Fibroblast of skin of left quadriceps (primary cell): ENCODE measurements at places on chromosomes 7 and 10.

GRCh38 chr10:107025676-107026075 is 138.8 kb downstream of the SORCS1 start:
- DNase-seq, result no peak

DNA sequence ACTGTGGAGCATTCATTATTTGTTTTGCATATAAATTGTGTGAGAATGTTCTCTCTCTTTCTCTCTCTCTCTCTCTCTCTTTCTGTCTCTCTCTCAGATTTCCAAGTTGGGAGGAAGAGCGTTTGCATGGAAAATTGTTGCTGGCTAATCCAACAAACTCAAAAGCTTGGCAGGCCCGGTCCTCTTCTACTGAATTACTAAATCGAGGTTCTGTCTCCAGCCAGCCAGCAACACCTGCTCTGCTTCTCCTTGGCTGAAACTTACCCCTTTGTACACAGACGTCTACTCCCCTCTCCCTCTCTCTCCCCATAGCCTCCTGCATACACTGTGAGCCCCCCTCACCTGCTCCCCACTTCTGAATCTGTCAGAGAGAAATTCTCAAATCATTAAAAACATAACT is 996.4 kb upstream of the AUTS2 start:
- DNase-seq, result no peak

DNA sequence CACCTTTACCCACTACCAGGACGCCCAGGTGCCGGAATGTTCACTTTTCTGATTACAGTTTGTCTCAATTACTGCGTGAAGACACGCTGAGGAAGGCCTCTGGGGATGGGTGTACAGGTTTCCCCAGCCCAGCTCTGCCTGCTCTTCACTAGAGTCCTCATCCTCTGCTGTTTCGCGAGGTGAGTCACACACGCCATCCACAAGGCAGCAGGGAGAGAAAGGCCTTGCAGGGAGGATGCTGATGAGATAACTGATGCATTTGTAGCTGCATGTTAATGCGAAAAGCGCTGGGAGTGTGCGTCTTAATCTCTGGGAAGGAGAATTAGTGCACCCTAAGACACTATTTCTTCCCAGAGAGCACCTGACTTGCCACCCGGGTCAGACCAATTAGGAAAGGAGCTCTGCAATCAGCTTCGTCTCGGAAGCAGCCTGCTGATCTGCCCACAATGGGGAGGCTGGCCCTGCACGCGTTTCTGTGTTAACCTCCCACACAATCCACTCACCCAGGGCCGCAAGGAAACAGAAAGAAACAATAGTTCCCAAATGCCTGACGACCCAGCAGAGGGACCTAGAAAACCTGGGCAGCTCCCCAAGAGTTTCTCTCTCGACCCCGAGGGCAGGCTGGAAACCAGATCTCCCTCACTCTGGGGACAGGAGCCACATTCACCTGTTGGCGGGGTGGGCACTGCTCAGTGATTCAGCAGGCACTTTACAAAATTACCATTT is 578.7 kb downstream of the GLRX3 start:
- DNase-seq, result no peak

GRCh38 chr10:21888959-21889358 is 114.6 kb downstream of the DNAJC1 start:
- DNase-seq, result no peak

GRCh38 chr7:17870406-17870805 is 69.9 kb downstream of the SNX13 start:
- no peak for DNase-seq

- no peak for DNase-seq
Measured at GRCh38 chr10:70954381-70955176, 66.2 kb upstream of the PCBD1 start.

DNA sequence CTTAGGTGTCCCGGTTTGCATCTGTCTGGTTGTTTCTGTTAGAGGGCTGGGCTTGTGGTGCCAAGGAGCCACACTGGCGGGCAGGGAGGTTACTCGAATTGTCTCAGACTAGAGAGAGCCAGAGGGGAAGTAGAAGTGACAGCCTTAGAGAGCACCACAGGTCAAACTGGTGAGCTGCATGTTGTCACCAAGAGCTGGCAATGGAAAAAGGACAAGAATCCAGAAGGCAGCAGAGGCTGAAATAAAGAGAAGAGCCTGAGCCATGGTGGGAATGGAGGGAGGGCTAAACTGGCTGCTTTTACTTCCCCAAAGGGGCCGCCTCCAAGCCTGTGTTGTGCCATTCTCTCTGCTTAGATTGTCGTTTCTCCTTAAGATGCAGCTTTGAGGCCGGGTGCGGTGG is 31.1 kb upstream of the RHBDD2 start:
- DNase-seq, result no peak

DNA sequence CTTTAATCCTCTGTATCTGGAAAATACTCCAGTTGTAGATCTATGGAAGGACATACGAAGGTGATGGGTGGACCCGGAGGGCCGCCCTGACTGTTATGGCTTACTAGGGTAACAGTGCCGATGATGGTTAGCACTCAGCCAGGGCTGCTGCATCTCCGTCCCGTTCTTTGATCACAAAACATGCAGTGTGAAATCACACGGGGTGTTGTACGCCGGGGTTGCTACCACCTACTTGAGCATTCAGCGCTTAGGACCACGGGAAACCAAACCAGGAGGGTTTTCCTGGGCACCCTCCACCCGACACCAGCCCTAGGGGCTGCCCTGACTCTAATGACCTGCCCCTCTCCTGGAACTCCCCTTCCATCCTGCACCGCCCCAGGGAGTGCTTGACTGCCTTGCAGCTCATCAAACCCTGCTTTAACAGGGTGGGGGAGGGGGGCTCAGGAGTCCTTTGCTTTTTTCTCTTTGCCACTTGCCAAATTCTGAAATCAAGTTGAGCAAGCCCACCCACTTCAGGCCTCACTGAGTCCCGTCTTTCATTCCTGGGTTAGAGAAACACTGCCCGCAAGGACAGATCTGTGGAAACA is 20.4 kb downstream of the ZNF775 start:
- DNase-seq, result no peak

DNA sequence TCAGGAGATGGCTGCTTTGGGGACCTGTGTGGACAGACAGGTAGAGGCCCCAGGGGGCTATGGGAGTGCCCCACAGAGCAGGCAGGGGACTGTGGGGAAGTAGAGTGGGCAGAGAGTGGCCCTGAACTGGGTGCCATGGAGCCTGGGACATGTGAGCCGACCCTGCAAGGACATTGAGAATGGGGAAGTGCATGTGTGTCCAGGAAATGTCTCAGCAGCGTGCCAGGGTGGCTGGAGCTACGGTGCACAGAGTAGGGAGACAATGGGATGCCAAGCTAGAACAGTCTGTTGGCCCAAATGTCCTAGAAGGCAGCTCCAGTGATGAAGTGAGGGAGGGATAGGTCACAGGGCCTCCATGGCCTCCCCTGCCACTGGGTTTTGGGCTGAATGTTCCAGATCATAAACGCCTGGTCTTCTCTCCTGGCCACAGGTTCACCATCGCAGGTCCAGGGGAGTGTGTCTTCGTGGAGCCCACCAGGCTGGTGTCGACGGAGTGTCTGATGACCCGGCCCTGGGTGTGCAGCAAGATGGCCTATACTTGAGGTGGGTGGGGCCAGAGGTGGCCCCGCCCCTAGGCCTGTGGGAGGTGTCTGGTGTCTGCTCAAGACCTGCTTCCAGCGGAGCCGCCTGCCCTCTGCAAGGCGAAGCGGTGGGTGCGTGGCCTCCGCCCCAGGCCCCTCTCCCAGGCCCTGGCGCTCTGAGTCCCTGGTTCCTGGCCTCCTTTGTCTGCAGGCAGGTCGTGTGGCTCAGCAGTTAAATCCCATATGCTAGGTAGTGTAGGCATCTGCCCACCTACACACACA is 20.5 kb downstream of the CLEC2L start:
- no peak for DNase-seq

GRCh38 chr7:136693166-136694119 is 175.0 kb upstream of the CHRM2 start:
- no peak for DNase-seq

- no peak for DNase-seq
Measured at GRCh38 chr7:55350281-55350680, 14.9 kb upstream of the LANCL2 start.

- DNase-seq, result no peak
Measured at GRCh38 chr10:74049955-74050354, 52.0 kb downstream of the VCL start.

GRCh38 chr7:86295526-86295925 is 348.2 kb upstream of the GRM3 start:
- no peak for DNase-seq

DNA sequence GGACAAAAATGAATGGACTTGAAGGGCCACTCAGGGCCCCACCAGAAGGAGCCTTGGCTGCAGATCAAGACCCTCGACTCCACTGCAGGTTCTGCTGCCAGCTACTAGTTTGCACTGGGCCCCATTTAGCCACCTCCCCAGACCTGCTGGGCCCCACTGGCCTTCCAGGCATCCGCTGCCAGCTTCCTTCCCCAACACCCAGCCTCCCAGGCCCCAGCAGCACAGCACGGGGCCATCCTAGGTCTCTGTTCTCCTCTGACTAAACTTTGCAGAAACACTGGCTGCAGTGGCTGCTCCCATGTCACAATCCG is 277.4 kb upstream of the KLF14 start:
- no peak for DNase-seq

- no peak for DNase-seq
Measured at GRCh38 chr7:133082390-133082766, 488 bp upstream of the CHCHD3 start.

GRCh38 chr7:11130012-11130411 is 156.3 kb downstream of the PHF14 start:
- DNase-seq, result peak; percentile 95

DNA sequence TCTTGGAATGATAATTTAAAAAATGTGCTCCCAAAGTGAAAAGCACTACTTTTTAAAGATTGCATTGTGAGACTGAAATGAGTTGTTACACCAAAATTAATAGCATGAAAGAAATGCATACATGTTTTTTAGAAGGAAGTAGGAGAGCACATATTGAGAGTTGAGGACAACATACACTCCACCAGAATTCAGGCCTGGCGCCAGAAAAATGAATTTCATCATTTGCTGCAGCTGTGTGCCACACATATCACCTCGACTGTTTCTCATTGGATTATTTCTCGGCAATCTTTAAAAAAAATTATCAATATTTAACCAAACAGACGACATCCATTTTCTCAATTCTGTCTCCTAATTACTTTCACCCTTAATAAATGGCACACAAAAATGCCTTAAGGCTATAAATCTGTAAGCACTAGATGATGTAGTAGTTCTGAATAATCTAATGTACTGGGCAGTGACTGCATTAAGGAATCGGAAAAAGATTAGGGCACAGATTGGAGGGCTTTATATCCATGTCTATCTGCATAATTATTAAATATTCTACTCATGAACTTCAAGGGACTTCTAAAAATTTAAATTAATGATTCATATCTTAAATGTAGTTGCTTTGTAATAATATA is 590.4 kb downstream of the NXPH1 start:
- DNase-seq, result no peak

DNA sequence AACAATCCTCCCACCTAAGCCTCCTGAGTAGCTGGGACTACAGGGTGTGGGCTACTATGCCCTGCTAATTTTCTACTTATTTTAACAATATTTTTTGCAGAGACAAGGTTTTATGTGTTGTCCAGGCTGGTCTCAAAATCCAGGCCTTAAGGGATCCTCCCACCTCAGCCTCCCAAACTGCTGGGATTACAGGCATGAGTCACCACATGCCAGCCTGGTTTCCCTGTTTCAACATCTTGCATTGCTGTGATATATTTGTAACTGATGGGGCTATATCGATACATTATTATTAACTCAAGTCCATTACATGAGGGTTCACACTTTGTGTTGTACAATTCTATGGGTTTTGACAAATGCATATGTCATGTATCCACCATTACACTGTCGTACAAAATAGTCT is 41.9 kb upstream of the OGDHL start:
- no peak for DNase-seq

GRCh38 chr7:32905175-32905662 is 13.7 kb upstream of the KBTBD2 start:
- peak; percentile 90 for DNase-seq

DNA sequence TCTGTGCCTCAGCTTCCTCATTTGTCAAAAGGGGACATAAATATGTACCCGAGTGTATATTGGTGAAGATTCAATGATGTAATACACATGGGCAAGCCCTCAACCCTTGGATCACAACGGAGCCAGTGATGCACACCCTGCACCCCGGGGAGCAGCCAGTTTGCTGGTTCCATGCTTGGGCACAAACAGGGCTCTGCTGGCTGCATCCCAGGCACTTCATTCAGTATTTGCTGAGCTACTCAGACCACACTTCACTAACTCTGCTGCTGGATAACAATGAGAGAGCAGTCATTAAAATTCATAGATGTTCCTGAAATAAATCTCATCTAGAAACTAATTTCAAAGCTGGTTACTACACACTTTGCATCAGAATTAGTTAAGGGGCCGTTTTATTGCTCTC is 72.0 kb downstream of the SCRN1 start:
- no peak for DNase-seq

DNA sequence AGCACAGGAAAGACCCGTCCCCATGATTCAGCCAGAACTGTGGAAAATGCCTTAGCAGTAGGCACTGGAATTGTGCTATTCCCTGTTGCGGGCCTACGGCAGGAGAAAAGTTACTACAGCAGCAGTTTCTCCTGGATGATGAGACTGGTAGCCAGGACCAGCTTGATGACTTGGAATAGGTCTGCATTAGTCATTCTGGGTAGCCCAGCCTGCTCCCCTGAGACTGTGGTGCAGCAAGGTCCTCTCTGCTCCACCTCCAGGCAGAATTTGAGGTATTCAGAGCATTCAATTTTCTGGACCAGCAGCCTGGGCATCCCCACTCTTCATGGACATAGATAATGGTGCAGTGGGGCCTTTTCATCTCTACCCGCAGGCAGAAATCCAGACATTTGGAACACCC is 490.0 kb downstream of the SH2D4B start:
- DNase-seq, result peak; percentile 16

- DNase-seq, result no peak
Measured at GRCh38 chr7:80830010-80830409, 88.8 kb downstream of the SEMA3C start.

DNA sequence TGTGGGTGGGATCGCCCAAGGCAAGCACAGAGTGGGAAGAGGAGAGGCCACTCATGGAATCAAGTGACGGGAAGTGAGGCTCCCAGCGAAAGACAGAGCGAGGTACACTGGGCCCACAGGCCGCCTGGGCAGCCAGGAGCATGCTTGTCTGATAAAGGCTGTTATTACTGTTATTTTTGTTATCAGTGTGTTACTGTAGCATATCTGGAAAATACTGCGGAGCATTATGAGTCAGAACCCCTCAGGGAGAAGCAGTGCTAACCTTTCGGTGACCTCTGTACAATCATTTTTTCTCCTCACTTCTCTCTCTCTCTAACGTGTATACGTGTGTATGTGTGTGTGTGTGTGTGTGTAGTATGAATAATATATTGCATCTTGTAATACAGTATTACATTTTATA is 3.8 kb upstream of the TCERG1L start:
- DNase-seq, result no peak

DNA sequence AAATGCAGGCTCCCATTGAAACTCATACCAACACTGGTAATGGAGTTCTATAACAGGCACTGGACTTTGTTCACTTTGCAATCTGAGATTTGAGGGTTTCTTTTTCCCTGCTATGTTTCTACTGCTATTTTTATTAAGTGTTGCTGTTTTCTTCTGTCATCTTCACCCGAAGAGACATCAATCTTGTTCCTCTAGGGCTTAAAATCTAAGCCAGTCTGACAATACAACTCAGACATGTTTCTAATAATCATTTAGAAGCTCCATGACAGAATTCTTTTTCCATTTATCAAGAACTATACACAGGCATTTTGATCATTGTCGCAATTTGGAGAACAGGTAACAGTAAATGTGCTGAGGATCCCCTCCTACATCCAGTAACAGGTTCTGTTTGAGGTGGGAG is 98.5 kb upstream of the GNAI1 start:
- DNase-seq, result no peak

GRCh38 chr10:127942811-127943210 is 35.9 kb downstream of the PTPRE start:
- DNase-seq, result no peak

- DNase-seq, result no peak
Measured at GRCh38 chr7:91373111-91373800, 109.0 kb downstream of the FZD1 start.
